GM23338 (cell line): ENCODE measurements at places on chromosomes 7 and 10. TPM values are rescaled to one million over a fixed set of nuclear protein-coding genes. Genes with fewer than 3 reads are reported as not detected.

- H3K4me3 ChIP-seq: peak overlapping the region; percentile 16; the same call in 1 of the 2 replicates
- H3K36me3 ChIP-seq: no peaks in the 10 kb centered on the region
- H3K27ac ChIP-seq: peak overlapping the region; percentile 61; the same call in 1 of the 2 replicates
- no peaks in the 10 kb centered on the region for H3K27me3 ChIP-seq
- H3K4me1 ChIP-seq: peaks cover 15% of the 10 kb centered on the region
- peak; percentile 76 for DNase-seq
Measured at GRCh38 chr7:2978408-2978807, 65.3 kb downstream of the CARD11 start.

GRCh38 chr10:17510242-17510908, 56.0 kb upstream of the ST8SIA6 start:
- no peak for DNase-seq
- no peaks in the 10 kb centered on the region for H3K27me3 ChIP-seq
- H3K36me3 ChIP-seq: no peaks in the 10 kb centered on the region
- no peak overlapping the region for H3K27ac ChIP-seq
- no peak overlapping the region for H3K4me3 ChIP-seq
- no peaks in the 10 kb centered on the region for H3K4me1 ChIP-seq

GRCh38 chr7:28001896-28002295, 178.7 kb downstream of the JAZF1 start:
- DNase-seq: no peak
- no peak overlapping the region for H3K4me3 ChIP-seq
- no peaks in the 10 kb centered on the region for H3K4me1 ChIP-seq
- no peaks in the 10 kb centered on the region for H3K27me3 ChIP-seq

GRCh38 chr7:123355576-123356190, 155.9 kb upstream of the SLC13A1 start:
- no peak overlapping the region for H3K4me3 ChIP-seq
- no peak overlapping the region for H3K27ac ChIP-seq
- H3K4me1 ChIP-seq: peaks cover 9% of the 10 kb centered on the region; the same call in 1 of the 2 replicates
- peak; percentile 30 for DNase-seq
- no peaks in the 10 kb centered on the region for H3K27me3 ChIP-seq

GRCh38 chr7:36344622-36345021, 45.0 kb upstream of the ANLN start:
- no peaks in the 10 kb centered on the region for H3K36me3 ChIP-seq
- H3K27me3 ChIP-seq: no peaks in the 10 kb centered on the region
- DNase-seq: no peak

DNA sequence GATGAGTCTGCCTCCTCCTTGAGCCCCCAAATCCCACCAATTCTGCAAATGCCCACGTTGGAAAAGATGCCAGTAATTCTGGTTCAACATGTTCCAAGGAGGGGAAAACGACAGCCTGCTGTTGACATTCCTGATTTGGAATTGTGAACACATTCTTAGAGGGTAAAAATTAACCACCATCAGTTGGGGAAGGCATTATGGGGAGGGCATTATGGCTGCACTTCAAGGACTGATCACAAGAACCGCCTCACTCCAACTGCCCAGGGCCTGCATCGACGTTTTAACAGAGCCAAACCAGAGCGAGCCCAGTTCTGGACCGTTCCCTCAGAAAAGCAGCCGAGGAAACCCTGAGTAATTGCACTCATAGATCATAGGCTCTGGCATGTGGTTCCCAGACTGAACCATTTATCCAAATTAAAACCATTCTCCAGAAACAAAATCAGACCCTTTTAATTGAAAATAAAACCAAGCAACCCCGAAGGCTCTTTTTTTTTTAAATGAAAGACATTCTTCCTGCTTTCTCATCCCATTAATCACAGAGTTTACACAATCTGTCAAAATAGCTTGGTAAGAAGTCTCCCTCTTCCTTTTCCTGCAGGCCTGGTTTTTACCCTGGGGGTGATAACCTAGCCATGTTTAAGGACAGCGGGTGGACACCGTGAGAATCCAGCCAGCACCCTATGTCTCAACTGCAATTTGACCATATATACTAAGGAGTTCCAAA, 8.0 kb downstream of the TNS3 start:
- H3K36me3 ChIP-seq: no peaks in the 10 kb centered on the region; the same call in 1 of the 2 replicates
- H3K4me1 ChIP-seq: peaks cover 41% of the 10 kb centered on the region
- no peak for DNase-seq
- no peak overlapping the region for H3K27ac ChIP-seq

DNA sequence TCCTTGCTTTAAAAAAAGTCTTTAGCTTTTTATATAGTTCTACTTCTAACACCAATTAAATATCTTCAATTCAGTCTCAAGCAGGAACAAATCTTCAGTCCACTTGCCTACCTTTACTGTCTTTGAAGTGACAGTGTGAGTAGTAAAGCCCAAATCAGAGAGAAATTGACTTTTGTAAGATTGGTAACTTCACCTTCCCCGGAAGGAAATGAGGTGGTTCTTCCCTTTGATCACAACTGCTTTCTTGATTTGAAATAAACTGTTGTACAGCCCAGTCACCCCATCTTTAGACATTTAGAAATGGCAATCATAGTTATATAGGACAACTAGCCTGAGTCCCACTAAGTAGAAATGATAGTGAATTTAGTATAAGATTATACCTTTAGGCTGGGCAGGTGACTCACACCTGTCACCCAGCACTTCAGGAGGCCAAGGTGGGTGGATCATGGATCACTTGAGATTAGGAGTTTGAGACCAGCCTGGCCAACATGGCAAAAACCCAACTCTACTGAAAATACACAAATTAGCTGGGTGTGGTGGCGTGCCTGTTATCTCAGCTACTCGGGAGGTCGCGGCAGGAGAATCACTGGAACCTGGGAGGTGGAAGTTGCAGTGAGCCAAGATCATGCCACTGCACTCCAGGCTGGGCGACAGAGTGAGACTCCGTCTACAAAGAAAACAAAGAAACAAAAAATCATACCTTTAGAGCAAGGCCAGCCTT, 4.7 kb downstream of the FAS start:
- no peak overlapping the region for H3K4me3 ChIP-seq
- H3K27me3 ChIP-seq: peaks cover 20% of the 10 kb centered on the region; the same call in 1 of the 2 replicates
- H3K27ac ChIP-seq: no peak overlapping the region
- H3K4me1 ChIP-seq: peaks cover 29% of the 10 kb centered on the region
- no peaks in the 10 kb centered on the region for H3K36me3 ChIP-seq
- DNase-seq: no peak

DNA sequence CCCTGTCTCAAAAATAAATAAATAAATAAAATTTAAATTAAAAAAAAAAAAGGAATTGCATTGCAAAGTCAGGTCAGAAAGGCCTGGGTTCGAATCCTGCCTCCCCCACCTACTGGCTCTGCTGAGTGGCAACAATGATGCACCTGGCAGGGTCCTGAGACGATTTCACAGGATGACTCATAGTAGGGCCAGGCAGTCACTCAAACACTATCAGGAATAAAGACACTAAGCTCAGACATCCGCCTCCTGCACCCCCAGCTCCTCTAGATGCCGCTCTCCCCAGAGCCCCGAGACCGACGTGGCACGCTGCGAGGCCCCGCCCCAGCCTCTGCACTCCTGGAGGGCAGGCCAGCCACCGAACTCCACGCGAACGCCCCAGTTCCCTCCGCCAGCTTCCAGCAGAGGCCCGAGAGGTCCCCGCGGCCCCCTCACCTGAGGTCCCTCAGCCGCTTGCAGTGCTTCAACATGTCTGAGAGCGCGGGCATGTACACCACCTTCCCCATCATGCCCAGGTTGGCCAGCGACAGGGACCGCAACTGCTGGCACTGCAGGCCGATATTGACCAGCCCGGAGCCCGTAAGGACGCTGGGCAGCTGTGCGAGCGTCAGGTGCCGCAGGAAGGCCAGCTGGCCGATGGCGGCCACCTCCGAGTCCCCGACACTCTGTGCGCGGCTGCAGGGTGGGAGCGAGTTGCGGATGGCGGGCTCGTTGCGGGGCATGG, 76.6 kb upstream of the TNRC18 start:
- H3K36me3 ChIP-seq: peaks cover 7% of the 10 kb centered on the region; the same call in 1 of the 2 replicates
- no peak overlapping the region for H3K4me3 ChIP-seq

DNA sequence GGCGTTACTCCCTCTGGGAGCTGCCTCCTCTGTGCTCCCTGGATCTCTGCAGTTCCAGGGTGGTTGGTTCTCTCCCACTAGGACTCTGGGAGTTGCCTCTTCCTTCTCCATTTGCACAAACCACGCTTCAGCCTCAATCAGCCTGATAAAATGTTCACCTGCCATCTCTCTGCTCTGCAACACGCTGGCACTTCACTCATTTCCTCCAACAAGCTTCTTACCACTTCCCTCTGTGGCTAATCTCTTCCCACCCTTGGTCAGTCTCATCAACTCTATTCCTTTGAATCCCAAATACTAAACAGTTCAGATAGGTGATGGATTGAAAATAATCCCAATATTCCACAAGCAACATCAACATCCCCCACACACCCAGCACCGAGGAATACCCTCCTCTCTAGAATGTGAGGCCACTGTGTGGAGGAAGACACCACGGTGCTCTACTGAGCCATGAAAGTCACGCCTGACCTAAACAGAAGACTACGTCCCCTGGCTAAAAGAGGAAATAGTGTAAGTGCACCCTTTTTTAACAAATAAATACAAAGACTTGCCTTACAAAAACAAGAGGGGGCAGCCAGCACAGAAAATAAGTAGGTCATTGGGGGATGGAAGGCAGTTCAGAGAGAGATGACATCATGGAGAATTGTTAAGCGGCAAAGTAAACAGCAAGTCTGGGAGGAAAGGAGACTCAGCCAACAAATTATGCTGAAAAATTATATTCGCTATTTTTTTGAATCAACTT, 1.9 kb upstream of the FAM170B start:
- DNase-seq: no peak
- no peaks in the 10 kb centered on the region for H3K27me3 ChIP-seq
- H3K4me1 ChIP-seq: no peaks in the 10 kb centered on the region
- no peaks in the 10 kb centered on the region for H3K36me3 ChIP-seq

- no peak for DNase-seq
- H3K27ac ChIP-seq: no peak overlapping the region
- no peaks in the 10 kb centered on the region for H3K4me1 ChIP-seq
- H3K27me3 ChIP-seq: no peaks in the 10 kb centered on the region
Measured at GRCh38 chr7:40915071-40915470, 780.3 kb downstream of the SUGCT start.

DNA sequence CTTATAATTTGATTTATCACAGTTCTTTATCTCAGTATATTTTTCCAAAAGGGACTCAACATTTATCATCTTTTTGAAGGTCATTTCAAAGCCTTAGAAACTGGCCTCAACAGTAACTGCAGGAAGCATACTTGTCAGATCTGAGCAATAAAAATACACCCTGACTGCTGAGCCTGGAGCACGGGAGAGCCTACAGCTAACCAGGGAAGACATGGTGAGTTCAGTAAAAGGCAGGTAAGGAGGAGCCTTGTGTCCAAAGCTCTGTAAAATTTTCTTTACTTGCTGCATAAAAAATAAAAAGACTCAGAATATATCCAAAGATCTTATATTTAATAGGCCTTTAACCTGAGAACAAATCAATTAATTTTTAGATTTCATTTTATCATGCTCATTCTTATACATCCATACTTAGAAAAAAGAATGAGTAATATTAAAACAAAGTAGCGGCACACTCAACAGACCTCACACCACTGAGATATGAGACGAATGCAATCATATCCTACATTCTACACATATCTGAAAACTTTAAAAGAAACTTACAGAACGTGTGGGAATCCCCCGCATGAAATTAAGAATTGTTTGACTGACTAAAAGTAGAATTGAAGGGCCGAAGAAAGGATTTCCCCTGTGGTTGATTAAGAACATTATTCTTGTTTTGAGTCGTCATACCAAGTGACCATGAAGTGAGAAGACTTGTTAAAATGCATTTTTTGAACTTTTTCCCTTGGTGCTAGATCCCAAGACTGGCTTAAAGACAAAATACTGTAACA, 296.4 kb upstream of the MKLN1 start:
- no peak for DNase-seq
- H3K36me3 ChIP-seq: no peaks in the 10 kb centered on the region
- H3K4me1 ChIP-seq: no peaks in the 10 kb centered on the region
- no peaks in the 10 kb centered on the region for H3K27me3 ChIP-seq
- no peak overlapping the region for H3K4me3 ChIP-seq

GRCh38 chr10:11742779-11743298, 657 bp downstream of the ECHDC3 start:
- DNase-seq: peak; percentile 43
- peak overlapping the region; percentile 71 for H3K4me3 ChIP-seq
- no peak overlapping the region for H3K27ac ChIP-seq
- peaks cover 3% of the 10 kb centered on the region; the same call in 1 of the 2 replicates for H3K36me3 ChIP-seq

GRCh38 chr10:111990734-111991133, 192.8 kb downstream of the GPAM start:
- DNase-seq: peak; percentile 51
- no peak overlapping the region for H3K4me3 ChIP-seq
- no peaks in the 10 kb centered on the region for H3K4me1 ChIP-seq
- H3K27ac ChIP-seq: no peak overlapping the region
- H3K36me3 ChIP-seq: no peaks in the 10 kb centered on the region

DNA sequence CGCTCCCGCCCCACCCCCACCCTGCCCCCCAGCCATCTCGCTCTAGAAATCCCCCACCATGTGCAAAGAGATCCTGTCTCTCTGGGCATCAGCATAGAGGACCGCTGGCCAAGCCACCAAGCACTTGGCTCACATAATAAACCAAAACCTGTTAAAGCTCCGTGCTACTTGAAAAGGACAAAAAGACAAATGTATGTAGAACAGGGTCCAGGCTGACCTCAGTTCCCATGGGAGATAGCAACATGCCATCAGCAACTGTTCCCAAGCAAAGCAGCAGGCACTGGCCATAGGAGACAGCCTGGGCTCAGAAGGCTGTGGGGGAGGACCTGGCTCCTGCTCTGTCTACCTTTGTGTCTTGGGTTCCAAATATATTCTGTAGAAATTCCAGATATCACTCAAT, 38.4 kb upstream of the GDF10 start:
- H3K36me3 ChIP-seq: no peaks in the 10 kb centered on the region
- no peaks in the 10 kb centered on the region for H3K27me3 ChIP-seq
- DNase-seq: no peak
- no peak overlapping the region for H3K27ac ChIP-seq
- H3K4me3 ChIP-seq: no peak overlapping the region
- no peaks in the 10 kb centered on the region for H3K4me1 ChIP-seq

- no peaks in the 10 kb centered on the region for H3K36me3 ChIP-seq
- H3K4me1 ChIP-seq: peaks cover 3% of the 10 kb centered on the region; the same call in 1 of the 2 replicates
Measured at GRCh38 chr10:11197266-11197712, 179.6 kb downstream of the CELF2 start.

DNA sequence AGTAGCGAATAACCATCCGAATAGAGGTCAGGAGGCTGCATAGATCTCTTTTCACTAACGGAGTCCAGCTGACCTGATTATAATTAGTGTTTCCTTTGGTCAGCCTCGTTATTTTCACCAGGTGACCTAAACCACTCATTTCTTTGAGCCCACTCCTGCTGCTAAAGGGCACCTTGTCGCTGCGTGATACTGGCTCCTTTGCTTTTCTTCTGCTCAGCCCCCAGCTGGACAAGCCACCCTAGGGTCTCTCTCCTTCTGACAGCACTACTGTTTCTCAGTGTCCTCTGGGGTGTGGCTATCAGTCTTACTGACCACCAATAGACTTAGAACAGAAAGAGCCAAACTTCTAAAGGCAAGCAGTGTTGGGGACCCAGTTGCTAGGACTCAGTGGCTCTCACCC, 2.7 kb upstream of the IGFBP3 start:
- peaks cover 45% of the 10 kb centered on the region for H3K27me3 ChIP-seq
- no peak for DNase-seq
- no peaks in the 10 kb centered on the region for H3K36me3 ChIP-seq

- no peak overlapping the region for H3K27ac ChIP-seq
- H3K36me3 ChIP-seq: no peaks in the 10 kb centered on the region
- no peak for DNase-seq
Measured at GRCh38 chr10:48211777-48212176, 62.7 kb downstream of the FRMPD2 start.

Gene SPDYE16
- not detected in 2 replicates for total RNA-seq

Gene AGAP4
- 15.3 and 21.5 TPM in 2 replicates for total RNA-seq

Gene NPSR1
- total RNA-seq: not detected in 2 replicates

Gene RNF133
- 1.1 and 2.0 TPM in 2 replicates for total RNA-seq

Gene TACC2
- total RNA-seq: 24.2 and 35.9 TPM in 2 replicates

Gene FAM25C
- not detected in 2 replicates for total RNA-seq
